ENCODE measurements at places on chromosomes 1 and 21.

DNA sequence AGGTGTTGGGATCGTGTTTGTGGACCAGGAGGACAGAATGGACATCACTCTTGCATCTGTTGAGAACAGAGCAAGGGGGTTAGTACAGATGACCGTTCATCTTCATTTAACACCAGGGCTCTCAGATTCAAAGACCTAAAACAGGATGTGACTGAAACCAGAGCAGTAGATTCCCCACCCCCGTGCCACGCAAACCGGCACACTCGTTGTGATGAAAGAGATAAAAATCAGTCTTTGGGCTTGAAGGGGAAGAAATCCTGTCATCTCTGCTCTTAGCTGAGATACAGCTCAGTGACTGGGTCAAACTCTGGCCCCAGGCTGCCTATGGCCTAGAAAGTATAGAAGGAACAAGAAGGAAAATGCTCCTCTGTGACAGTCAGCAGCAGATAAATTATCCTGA is 146.2 kb upstream of the KRTAP19-8 start:
- no peak for DNase-seq

DNA sequence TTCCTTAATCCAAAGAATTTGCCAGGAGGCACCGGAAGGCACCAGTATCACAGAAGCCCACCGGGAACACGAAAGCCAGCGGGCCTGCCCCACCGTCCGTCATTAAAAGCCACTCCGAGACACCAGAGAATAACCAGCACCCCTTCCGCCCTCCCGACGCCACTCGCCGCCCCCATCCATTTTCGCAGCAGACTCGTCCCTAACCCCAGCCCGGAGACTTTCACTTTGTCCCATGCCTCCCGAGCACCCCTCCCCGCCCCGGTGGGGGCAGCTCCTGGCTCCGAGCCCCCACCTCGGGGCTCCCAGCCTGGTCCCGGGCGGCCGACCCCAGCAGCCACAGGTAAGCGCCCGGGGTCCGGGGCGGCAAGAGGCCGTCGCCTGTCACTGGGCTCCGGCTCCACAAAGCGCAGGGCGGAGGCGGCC is 105.4 kb downstream of the SLC45A1 start:
- peak; percentile 23 for DNase-seq

GRCh38 chr21:43196826-43197225 is 28.0 kb downstream of the CRYAA start:
- no peak for DNase-seq

DNA sequence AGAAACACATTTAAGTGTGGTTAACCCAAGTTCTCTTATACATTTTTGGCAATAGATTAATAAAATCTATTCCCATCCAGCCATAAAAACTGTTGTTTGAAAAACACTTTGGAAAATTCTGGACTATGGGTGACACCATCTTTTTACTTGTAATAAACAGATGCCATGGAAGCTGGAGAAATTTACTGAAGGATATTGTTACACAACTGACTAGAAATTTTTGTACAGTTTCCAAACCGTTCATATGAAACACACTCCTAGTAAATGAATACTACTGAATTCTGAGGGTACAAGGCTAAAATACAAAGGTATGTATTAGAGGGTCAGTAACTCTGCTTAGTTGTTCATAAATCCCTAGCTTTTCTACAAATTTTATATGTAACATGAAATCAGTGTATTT is 48.7 kb downstream of the TRIM33 start:
- DNase-seq, result no peak

DNA sequence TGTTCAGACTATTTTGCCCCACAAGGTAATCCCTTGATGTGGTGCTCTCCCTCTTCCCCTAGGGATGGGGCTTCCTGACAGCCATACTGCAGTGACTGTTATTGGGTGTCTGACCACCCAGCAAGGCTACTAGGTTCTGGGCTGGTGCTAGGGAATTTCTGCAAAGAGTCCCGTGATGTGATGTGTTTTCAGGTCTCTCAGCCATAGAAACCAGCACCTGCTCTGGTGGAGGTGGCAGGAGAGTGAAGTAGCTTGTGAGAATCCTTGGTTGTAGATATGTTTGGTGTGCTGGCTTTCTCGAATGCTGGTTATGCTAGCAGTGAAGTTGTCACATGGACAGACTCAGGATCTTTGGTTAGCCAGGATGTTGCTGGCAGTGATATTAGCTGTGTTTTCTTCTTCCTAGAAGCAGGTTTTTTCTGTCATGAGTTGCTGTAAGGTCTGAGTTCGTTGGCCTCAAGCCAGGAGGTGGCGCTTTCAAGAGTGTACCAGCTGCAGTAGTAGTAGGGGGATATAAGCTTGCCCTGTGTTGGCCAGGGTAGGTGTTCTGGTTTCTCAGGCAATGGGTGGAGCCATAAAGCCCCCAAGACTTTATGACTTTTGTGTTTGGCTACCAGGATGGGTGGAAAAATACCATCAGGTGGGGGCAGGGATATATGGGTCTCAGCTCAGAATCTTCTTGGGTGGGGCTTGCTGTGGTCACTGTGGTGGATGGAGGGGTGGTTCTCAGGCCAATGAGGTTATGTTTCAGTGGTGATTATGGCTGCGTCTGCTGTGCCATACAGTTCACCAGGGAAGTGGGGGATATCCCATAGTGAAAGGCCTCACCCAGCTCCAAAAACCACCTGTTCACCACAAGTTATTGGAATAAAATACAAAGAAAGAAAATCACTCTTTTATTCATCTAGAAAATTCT is 1112.3 kb downstream of the KCNT2 start:
- DNase-seq, result peak; percentile 25

DNA sequence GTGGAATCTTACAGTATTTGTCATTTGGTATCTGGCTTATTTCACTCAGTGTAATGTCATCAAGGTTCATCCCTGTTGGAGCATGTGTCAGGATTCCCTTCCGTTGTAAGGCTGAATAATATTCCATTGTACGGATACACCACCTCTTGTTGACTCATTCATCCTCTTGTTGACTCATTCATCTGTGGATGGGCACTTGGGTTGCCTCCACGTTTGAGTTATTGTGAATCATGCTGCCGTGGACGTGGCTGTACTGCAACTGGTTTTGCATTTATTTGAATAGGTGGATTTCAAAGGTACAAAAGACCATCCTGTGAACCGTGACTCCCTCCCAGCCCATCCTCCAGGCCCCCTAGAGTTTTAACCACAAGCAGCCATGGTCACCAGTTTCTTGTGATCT is 11.9 kb upstream of the TCP10L start:
- no peak for DNase-seq

- no peak for DNase-seq
Measured at GRCh38 chr1:98903726-98904125, 100.9 kb downstream of the PLPPR5 start.

DNA sequence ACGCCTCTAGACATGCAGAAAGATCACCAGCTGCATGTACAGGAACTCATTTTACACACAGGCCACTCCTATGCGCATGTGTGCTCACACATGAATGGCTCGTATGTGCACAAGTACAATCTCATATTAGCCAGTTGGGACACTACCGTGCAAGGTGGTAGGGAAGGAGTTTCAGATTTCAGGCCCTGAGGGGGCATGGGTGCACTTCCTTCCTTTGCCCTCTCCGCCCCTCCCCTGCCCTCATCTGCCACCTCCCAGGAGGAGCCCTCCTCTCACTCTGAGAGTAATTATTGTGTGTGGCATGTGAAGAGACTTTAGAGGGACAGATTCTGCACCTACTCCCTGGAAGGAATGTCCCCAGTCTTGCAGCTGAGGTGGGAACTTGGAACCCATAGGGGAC is 14.8 kb downstream of the EDN2 start:
- DNase-seq, result no peak

DNA sequence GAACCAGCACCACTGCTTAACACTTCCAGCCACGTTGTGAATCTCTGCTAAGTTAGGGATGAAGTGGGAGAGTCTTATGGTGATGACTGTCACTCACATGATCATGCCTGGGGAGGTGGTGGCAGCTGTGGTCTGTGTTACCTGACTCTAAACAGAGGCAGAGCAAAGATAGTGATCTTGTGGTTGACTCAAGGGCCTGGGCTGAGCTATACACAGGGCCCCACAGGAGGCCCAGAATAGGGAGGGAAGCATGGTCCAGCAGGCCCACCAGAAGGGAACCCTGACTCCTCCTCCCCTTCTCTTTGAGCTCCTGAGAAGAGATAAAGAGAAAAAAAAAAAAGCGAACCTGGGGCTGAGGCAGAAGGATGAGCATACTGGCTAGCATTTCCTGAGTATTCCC is 55.0 kb downstream of the PLXNA2 start:
- DNase-seq, result peak; percentile 20

DNA sequence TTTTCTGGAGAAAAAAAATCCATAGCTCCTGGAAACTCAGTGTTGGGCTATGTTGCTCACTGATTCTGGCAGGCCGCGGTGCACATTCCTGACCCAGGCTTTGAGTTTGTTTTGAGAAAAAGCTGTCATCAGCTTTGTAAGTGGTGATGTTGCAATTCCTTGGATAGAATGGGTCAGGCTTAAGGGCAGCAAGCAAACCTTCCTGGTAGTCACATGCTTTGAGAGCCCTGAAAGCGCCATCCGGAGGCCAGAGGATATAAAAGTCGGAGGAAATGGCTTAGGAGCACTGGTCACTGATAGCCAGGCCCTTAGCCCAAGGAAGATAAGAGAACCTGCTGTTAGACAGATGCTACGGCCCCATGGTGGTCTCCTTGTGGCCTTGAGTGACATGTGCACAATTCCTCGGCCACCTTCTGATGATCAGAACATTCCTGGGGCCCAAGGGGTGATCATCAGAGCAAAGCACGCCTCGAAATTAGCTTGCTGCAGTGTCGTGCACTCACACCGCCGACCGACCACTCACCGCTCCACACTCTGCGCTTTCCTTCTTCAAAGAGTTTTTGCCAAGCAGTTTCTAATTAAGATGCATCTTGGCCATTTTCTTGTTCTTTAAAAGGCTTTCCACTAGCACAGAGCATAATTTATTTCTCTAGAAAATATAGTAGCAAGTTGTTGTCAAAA is 78.6 kb downstream of the MAN1C1 start:
- no peak for DNase-seq

DNA sequence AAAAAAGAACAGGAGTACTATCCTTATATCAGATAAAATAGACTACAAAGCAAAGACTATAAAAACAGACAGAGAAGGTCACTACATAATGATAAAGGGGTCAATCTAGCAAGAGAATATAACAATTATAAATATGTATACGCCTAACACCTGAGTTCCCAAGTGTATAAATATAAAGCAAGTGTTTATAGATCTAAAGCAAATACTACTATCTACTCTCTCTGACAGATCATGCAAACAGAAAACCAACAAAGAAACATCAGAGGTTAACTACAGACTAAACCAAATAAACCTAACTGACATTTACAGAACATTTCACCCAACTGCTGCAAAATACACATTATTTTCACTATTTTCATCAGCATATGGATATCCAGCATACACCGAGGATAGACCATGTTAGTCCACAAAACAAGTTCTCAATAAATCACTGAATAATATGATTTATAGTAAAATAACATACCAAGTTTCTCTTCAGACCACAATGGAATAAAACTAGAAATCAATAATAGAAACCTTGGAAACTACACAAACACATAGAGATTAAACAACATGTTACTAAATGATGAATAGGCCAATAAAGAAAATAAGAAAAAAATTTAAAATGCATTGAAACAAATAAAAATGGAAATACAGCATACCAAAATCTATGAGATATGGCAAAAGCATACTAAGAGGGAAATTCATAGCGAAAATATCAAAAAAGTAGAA is 22.7 kb downstream of the UCHL5 start:
- no peak for DNase-seq

DNA sequence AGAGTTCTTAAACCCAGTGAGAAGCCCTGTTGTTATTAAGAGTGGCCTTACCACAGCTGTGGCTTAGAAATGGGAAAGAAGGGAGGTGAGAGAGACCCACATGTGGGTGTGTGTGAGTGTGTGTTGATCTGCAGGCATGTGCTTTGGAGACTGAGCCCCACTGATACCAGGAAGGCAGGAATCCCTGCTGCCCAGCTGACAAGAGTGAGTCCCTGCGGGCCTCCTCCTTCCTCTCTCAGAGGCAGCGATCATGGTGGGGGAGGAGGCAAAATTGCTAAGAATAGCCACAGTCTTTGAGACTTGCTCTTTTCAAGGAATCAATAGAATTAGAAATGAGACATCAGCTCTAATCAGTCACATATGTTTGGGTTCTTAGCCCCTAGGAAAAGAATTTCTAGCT is 87.0 kb upstream of the WARS2 start:
- no peak for DNase-seq

DNA sequence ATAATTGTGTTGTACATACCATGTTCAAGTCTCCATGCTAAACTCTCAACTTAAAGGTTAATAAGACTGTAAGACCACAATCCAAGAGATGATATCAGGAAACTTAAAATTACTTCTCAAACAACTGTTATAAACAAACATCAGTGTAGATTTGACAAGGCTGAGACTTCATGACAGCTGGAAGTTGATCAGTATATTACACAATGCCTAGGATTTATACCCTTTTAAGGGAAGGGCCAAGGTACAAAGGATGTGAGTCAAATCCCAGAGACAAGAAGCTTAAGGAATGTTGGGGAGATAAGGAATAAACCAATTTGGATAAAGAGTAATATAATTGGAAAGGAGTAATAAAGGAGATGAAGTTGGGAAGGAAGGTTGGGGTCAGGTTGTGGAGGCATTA is 98.8 kb downstream of the LBR start:
- no peak for DNase-seq

DNA sequence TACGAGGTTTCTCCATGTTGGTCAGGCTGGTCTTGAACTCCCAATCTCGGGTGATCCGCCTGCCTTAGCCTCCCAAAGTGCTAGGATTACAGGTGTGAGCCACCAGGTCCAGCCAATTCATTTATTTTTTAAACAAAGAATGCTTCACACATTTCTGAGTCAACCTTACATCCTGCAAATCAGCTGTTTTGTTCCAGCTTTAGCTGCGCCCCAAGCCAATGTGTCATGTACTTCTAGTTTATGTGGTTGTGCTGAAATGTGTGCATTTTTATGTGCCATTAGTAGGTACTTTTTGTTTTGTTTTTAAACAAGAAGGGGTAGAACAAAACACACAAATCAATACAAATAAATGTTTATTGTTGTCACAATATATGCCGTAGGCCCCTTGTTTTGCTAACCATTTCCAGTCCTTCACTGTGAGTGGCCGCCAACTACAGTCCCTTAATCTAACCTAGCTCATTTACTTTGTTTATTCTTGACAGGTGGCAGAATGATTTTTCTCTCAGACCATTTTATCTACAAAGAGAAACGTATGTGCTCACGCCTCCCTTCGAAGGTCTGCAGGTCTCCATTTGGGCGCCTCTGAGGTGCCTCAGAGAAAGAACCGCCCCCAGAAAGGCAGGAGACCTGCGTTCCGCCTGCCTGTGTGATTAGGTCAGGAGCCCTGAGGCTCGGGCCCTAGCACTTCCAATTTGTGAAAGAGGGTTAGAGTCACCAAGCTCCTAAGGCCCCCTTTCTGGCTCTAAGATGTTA is 2.8 kb upstream of the CASQ2 start:
- no peak for DNase-seq

- no peak for DNase-seq
Measured at GRCh38 chr1:232655746-232656085, 25.8 kb upstream of the SIPA1L2 start.

- DNase-seq, result no peak
Measured at GRCh38 chr1:24980836-24981630, 51.0 kb upstream of the RUNX3 start.

GRCh38 chr1:234123867-234124266 is 219.4 kb downstream of the SLC35F3 start:
- no peak for DNase-seq

GRCh38 chr1:89802841-89803240 is 18.0 kb upstream of the LRRC8D start:
- no peak for DNase-seq
